ENCODE measurements at places on chromosomes 2 and 18.

GRCh38 chr18:57527556-57528229 is 58.8 kb downstream of the FECH start:
- DNase-seq, result no peak

DNA sequence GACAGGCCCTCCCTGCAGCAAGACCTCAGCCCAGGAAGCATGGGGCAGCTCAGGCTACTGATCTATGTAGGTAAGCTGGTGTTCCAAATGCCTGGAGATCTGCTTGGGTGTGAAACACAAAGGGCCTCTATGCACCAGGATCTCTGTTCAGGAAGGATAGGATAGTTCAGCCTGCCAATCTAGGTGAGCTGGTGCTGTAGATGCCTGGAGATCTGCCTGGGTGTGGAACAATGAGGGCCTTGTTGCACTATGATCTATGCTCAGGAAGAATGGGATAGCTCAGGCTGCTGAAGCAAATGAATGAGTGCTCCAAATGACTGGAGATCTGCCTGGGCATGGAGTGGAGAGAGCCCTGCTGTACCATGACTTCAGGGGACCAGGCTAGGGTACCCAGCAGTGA is 48.9 kb upstream of the MYL1 start:
- DNase-seq, result no peak

DNA sequence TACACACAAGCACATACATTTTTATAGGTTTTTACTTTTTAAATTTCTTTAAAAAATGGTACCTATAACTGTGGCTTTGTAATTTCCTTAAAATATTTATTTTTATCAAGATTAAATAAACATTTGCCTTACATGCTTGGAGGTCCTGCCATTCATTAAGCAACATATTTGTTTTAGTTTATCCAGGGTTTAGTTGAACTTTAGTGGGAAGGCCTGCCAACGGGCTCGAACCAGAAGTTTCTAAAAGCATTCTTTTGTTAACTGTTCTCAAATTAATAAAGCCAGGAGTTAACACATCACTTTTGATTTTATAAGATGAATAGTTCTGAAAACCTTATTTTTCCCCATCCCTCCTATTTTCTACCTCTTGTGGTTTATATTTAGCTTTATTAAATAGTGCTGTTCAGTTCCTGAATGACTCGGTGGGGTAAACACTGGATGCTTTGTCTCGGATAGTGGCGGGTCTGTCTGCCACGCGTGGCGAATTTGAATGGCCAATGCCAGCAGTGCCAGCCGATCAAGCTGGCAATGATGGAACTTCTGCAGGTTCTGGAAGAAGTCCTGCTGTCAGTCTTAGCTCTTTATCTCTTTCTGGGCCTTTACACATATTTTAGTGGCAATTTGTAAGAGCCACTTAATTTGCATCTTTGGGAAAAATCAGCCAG is 32.2 kb downstream of the SH3YL1 start:
- DNase-seq, result no peak

GRCh38 chr18:12470382-12471075 is 62.8 kb downstream of the PRELID3A start:
- DNase-seq, result no peak

DNA sequence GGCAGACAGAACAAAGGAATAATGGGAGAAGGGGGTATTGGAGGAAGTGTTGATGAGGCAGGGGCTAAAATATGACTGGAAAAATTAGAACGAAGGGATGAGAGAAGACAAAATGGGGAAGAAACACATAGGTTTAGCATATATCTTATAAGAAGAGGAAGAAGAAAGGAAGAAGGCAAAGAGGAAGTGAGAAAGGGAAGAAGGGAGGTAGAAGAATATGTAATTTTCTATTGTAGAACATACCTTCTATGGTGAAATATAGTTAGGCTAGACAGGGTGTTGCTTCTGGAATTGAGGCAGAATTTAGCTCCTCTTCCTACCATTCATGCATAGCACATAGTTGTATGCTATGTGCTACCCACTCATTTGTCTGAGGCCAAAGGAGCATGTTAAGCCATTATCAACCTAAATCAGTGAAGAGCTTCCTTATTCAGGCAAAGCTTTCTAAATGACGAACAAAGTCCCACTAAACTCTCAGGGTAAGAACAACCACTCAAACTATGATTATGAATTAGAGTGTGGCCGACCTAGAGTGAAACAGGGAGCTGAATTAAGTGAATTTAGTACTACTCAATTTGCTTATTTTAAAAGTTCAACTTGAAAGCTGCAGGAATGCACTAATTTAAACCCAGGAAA is 180.9 kb upstream of the GALNT5 start:
- DNase-seq, result no peak

GRCh38 chr2:240387669-240388358 is 47.6 kb upstream of the GPC1 start:
- DNase-seq, result no peak

DNA sequence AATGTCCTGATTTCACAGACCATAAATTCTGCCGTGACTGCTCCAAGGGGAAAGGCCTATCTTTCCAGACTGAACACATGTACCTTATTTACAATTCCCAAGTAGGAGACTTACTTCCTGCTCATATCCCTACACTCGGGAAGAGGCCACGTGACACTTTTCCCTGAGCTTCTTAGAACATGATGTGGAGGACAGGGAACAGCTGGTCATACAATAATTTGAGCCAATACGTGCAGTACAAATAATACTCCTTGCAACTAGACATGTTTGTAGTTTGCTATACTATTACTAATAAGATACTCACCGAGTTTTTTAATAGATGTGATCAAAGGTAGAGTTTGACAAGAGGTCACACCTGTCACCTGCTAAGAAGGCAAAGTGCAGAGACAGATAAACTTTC is 256.4 kb downstream of the SP3 start:
- no peak for DNase-seq

DNA sequence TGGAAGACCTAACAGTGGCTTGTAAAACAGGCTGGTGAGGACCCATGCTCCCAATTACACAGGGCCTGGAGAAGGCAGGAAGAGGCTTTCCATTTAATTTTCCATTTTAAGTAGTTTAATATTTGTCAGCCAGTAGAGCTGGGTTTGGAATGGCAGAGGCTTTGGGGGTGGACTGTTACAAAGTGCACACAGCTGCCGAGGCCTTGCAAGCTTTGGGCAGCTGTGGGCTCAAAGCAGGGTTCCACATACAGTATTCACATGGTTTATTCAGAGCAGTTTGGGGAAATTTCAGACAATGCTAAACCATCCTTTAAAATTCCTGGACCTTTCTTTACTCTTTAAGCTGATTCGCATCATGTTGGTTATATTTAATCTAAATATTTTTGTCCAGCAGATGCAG is 132.6 kb downstream of the WDSUB1 start:
- DNase-seq, result no peak

DNA sequence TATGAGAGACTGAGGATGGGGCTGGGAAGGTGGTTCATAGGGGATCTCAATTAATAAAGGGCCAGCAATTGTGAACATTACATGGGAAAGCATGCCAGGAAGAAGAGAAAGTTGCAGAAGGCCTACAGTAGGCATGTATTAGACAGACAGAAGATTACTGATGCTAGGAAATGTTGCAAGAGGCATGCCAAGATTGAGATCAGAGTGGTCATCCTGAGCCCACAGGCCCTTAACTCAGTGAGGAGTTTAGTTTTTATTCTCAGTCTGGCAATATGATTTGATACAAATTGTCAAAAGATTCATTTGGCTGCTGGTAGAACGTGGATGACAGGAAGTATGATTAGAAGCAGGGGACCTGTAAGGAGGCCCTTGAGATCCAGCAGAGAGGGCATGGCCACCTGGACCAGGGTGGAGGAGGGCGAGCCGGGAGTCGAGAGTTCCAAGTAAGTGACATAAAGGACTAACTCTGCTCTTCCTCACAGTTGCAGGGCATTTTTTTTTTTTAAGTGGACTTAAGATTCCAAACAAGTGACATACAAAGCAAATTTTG is 54.9 kb downstream of the EPHA4 start:
- DNase-seq, result no peak

DNA sequence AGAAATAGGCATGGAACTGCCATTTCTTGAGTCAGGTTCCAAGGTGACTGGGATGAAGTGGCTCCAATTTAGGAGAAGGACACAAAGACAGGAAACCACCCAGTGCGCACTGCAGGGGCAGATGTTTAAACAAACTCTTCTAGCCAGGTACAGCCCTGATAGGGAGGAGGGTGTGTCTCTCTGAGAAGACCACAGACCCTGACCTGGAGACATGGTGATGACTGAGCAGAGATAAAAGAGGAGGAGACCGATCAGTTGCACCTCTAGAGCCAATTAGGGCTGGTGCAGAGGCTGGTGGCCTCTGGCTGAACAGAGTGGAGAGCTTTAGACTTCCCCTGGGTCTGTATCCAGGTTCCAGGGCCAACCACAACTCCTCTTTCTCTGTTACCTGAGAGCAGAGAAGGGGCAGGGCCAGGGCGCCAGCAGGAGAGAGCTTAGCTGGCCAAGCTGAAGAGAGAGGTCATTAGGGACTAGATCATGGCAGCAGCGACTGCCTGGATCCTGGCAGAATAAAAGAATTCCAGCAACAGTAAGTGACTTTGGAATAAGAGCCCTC is 5.4 kb upstream of the SPOPL start:
- no peak for DNase-seq

DNA sequence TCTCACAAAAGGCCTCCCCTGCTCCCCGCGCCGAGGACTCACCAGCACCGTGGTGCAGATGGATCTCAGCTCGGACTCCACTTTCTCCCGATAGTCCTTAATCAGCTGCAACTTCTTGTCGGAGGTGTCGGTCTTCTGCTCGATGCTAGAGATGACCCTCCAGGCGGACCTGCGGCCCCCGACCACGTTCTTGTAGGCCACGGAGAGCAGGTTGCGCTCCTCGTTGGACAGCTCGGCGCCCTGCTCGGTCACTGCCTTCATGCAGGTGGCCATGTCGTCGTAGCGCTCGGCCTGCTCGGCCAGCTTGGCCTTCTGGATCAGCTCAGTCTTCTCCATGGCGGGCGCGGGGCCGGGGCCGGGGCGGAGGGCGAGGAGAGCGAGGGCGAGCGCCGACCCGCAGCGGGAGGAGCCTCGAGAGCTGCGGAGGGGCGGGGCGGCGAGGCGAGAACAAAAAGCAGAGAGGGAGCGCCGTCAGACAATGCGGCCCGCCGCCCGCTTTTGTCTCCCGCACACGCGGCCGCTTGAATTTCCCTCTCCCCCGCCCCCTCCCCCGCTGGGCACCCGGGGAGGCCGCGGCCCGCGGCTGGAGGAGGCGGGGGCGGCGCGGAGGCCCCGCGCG is 571 bp downstream of the YWHAQ start:
- peak; percentile 85 for DNase-seq

GRCh38 chr2:48774251-48774650 is 18.7 kb upstream of the LHCGR start:
- no peak for DNase-seq

- no peak for DNase-seq
These were observed 20.8 kb downstream of the BAZ2B start for GRCh38 chr2:159595410-159596046.

GRCh38 chr2:235026649-235027557 is 75.1 kb downstream of the SH3BP4 start:
- DNase-seq, result no peak

GRCh38 chr2:40087927-40088326 is 308.9 kb upstream of the THUMPD2 start:
- no peak for DNase-seq

DNA sequence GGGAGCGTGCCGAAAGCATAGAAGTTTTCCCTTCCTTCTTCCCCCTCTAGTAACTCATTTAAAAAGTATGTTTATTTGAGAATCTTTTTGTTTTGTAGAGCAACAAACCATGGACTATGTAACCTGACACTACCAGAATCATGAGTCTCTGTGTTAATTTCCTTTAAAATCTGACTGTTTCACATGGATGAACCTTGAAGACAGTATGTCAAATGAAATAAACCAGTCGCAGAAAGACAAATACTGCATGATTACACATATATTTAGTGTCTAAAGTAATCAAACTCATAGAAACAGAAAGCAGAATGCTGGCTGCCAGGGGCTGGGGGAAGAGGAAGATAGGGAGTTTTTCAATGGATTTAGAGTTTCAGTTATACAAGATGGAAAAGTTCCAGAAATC is 32.3 kb downstream of the PTPN2 start:
- DNase-seq, result no peak

DNA sequence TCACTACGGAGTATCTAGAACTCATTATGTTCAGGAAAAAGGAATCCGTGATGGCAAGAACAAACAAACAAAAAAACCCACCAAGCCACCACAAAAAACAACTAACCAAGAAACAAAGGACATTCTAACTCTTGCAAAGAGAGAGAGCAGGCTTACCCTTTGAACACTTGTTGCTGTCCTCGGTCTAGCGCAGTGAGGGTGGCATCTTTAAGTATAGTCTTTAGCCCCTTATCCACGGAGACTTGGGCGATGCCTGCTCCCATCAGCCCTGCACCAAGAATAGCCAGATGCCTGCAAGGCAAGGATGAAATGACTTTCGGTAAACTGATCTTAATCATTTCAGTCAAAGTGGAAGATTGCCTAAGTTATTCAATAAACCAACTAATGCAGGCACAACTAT is 31.0 kb downstream of the GAREM2 start:
- DNase-seq, result no peak

DNA sequence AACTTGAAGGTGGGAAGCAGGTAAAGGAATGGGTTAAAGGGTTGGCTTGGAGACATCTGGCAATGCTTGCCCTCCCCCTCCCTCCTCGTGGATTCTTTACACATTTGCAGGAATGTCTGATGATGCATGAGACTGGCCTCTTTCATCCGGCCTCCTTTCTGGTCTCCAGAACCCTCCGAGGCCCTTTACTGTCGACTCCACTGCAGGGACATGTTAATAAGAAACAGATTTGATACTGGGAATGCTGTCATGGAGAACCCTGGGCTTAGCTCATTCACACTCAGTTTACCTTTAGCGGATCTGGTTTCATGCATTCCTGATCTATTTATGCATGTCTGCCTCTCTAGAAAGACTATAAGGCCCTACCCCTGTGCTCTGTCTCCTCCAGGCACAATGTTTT is 238.7 kb downstream of the TGIF1 start:
- DNase-seq, result no peak

DNA sequence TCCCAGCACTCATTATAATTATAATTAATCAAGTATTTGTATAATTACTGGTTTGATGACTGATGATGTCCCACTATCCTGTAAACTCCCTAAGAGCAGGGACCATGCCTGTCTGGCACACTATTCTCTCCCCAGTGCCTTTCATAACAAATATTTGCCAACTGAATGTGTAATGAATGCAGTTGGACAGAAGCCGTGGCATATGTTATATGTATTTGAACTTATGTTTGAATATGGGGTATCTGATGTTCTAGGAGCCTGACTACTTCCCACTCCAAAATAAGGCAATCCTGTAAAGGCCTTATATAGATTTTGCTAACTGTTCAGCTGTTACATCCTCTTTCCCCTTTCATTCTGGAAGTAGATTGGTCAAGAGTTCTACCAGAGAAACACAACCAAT is 19.7 kb downstream of the OSBPL6 start:
- no peak for DNase-seq

- no peak for DNase-seq
These were observed 35.7 kb upstream of the NEMP2 start for GRCh38 chr2:190569994-190570755.

Data from activated T-cell treated with anti-CD3 and anti-CD28 coated beads, Interleukin-2, amount 50 U/mL, for 24 hours (primary cell).